ENCODE measurements at places on chromosomes 2 and 18.

DNA sequence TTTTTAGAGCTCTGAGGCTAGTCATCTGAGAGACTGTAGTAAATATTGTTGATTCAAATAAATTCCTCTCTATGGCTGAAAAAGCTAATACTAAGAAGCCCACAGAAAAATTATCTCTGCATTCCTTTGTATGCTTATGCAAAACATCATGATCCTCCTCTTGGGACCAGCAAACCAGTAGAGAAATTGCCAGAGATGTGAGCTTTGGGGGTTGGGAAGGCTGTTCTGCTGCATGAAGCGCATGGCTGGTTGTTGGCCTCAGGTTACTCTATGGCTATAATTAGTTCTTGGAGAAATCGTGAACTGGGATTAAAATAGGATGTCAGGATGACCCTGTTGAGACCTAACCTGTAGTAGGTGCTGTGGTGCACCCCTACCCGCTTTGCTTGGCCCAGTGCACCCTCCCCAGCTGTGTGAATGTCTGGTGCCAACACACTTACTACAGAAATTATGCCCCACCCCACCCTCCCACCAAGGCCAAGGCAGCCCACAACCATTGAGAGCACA, 35.5 kb upstream of the C1D start:
- no peak for DNase-seq

- DNase-seq: no peak
Measured at GRCh38 chr2:79219383-79219988, 59.9 kb upstream of the REG3A start.

DNA sequence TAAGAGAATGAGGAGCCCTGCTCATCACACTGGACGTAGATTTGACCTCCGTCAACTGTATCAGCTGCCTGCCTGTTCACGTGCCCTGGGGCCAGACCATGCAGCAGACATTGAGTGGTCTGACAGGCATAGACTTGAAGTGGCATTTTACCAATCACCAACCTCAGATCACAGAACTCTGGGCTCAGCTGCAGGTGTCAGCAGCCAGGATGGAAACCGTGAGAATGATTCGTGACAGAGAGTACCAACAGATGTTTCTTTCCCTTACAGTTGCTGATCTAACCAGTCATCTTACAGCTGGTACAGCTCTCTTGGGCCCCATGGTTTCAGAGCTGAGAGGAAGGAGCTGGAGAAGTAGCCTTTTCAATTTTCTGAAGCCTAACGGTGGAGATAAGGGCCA, 148.9 kb downstream of the EN1 start:
- DNase-seq: no peak

DNA sequence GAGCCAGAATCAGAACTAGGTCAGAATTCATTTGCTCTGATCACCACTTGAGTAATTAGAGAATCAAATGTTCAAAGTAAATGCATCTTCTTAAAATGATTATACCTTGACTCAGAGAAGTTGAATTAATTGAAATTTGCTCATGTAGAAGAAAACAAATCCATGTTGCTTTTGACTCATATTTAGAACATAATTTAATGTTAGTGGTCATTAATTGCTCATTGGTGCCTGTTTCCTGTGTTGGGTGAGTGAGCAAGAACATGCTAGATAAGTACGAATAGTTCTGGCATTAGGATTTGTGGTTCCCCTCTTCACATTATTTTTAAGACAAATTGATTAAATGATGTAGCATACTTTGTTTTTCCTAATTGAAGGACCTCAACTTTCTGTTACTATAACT, 19.0 kb downstream of the ACVR2A start:
- no peak for DNase-seq

- DNase-seq: no peak
Measured at GRCh38 chr2:190641469-190641868, 7.4 kb upstream of the NAB1 start.

GRCh38 chr18:5630057-5630899, 86.5 kb upstream of the EPB41L3 start:
- DNase-seq: no peak

Measured in GM04503 (cell line).